ENCODE measurements at places on chromosomes 3 and 15. TPM values are rescaled to one million over a fixed set of nuclear protein-coding genes. Genes with fewer than 3 reads are reported as not detected.

ALPK3 gene
- total RNA-seq = 0.27 TPM

SGO1 gene
- total RNA-seq = 35.6 TPM

UBP1 gene
- 76.3 TPM for total RNA-seq

FOXB1 gene
- 0.54 TPM for total RNA-seq

HGD gene
- total RNA-seq = 0.55 TPM

CHRNA5 gene
- total RNA-seq = 2.4 TPM

ARGFX gene
- not detected for total RNA-seq

SLC25A36 gene
- 35.6 TPM for total RNA-seq

GCSAM gene
- total RNA-seq = 9.9 TPM

GRCh38 chr3:37730825-37731224 is 130.9 kb upstream of the CTDSPL start:
- H3K4me1 ChIP-seq = no peaks in the 10 kb centered on the region
- H3K36me3 ChIP-seq = no peaks in the 10 kb centered on the region
- H3K27me3 ChIP-seq = peaks cover 20% of the 10 kb centered on the region

DNA sequence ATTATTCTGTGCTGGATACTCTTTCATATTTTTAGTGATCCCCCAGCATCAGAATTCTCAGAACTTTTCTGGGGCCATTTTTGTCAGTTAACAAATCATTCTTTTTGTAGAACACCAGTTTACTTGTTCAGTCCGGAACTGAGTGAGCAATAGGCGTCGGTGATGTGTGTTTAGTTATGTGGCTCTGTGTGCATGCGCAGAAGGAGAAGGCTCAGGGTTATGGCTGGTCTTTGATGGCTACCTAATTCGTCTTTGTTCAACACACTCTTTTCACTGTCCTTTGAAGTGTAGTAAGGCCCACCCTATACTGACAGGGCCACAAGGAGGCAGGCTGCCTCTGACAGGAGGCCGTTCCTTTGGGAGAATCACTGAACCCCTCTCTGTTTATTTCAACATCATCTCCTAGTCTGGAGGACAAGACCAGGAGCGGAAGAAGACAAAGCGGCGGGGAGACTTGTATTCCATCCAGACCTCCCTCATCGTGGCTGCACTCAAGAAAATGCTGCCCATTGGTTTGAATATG is 158.2 kb upstream of the CHRM5 start:
- peaks cover 6% of the 10 kb centered on the region for H3K27me3 ChIP-seq
- no peak overlapping the region for H3K27ac ChIP-seq
- no peak for DNase-seq
- H3K4me3 ChIP-seq = no peak overlapping the region
- H3K4me1 ChIP-seq = no peaks in the 10 kb centered on the region

- peaks cover 3% of the 10 kb centered on the region for H3K36me3 ChIP-seq
- no peak for DNase-seq
- no peaks in the 10 kb centered on the region for H3K27me3 ChIP-seq
- H3K4me1 ChIP-seq = peaks cover 12% of the 10 kb centered on the region
These were observed 62.3 kb downstream of the XXYLT1 start for GRCh38 chr3:195208631-195209030.

DNA sequence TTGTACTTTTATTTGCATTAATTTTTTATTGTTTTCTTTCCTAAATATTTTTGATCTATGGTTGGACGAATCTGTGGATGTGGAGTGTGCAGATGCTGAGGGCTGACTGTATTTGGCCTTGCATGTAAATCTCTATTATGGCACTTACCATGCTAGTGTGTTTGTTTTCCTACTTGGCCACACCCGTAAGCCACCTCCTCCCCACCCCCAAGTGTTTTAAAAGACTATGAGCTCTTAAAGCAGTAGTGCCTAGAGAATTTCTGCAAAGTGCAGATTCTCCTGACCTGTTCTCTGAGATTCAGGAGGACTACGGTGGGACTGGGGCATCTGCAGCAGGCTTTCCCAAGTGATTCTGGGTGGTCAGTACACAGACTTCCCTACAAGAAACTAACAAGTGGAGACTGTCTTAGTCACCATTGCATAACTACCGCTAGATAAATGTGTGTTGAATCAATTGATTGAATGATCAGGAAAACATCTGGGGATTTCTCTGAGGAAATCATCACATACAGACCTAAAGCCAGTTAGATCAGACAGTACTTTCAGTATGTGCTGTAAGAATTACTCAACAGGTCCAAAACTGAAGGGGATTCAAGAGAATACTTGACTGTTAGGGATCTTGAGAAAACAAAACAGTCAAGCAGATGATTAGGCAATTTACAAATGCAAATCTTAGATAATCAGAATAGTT is 6.2 kb upstream of the TIPARP start:
- peak; percentile 63 for DNase-seq
- peak overlapping the region; percentile 37 for H3K4me3 ChIP-seq
- H3K27me3 ChIP-seq = no peaks in the 10 kb centered on the region
- peaks cover 70% of the 10 kb centered on the region for H3K4me1 ChIP-seq
- peaks cover 17% of the 10 kb centered on the region for H3K36me3 ChIP-seq

GRCh38 chr15:91863621-91864255 is 10.2 kb downstream of the SLCO3A1 start:
- H3K4me3 ChIP-seq = no peak overlapping the region
- no peak for DNase-seq
- H3K36me3 ChIP-seq = peaks cover 28% of the 10 kb centered on the region
- peaks cover 94% of the 10 kb centered on the region for H3K4me1 ChIP-seq

- no peak overlapping the region for H3K4me3 ChIP-seq
- DNase-seq = no peak
- H3K27me3 ChIP-seq = no peaks in the 10 kb centered on the region
- H3K27ac ChIP-seq = no peak overlapping the region
- H3K4me1 ChIP-seq = no peaks in the 10 kb centered on the region
- H3K36me3 ChIP-seq = peaks cover 48% of the 10 kb centered on the region
These were observed 52.0 kb downstream of the VPS8 start for GRCh38 chr3:184864000-184864399.

DNA sequence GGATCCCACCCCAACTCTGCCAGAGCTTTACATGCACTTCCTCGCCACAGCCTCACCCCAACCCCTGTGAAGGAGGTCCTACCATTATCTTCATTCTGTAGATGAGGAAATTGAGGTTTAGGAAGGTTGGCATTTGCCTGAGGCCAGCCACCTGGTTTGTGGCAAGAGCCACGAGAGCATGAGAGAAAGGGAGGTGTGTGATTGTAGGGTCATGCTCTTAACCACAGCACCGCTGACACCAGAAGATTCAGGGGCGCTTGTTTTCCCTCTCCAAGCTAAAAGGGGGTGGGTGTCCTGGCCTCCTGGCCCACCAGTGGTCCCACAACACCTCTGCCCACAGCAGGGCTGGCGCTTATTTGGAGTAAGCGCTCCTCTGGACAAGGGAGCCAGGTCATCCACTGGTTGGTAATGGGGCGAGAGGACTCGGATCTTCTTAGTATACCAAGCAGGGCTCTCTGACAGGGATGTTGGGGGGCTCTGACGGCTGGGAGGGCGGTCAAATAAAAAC is 691 bp downstream of the RHCG start:
- no peak overlapping the region for H3K4me3 ChIP-seq
- H3K4me1 ChIP-seq = peaks cover 2% of the 10 kb centered on the region
- no peak overlapping the region for H3K27ac ChIP-seq
- no peaks in the 10 kb centered on the region for H3K36me3 ChIP-seq
- peaks cover 36% of the 10 kb centered on the region for H3K27me3 ChIP-seq

GRCh38 chr15:23854912-23855659 is 168.0 kb upstream of the NDN start:
- H3K27me3 ChIP-seq = no peaks in the 10 kb centered on the region
- H3K4me1 ChIP-seq = no peaks in the 10 kb centered on the region
- no peak for DNase-seq
- no peak overlapping the region for H3K4me3 ChIP-seq

DNA sequence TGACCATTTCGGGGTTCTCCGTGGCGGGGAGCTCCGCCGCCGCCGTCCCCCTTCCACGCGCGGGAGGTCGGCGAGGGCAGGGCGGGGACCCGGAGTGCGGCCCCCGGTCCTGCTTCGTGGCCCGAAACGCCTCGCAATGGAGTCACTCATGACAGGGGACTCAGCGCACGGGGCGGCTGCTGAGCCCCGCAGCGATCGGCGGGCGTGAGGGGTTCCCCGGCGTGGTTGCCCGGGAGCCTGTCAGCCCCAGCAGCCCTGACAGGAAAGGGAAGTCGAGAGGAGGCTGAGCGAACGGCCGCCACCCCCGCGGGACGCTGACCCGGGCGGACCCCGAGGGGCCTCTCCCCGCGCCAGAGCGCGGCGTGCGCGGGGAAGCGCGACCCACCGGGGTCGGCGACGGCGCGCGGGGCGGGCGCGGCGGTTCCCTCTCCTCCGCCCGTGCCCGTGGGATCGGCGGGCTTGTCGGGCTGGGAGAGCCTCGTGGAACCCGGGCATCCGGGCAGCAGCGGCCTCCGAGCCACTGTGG is 564 bp upstream of the PIGZ start:
- peaks cover 19% of the 10 kb centered on the region for H3K27me3 ChIP-seq
- H3K27ac ChIP-seq = peak overlapping the region; percentile 46

- no peak overlapping the region for H3K4me3 ChIP-seq
- H3K4me1 ChIP-seq = no peaks in the 10 kb centered on the region
- H3K27me3 ChIP-seq = no peaks in the 10 kb centered on the region
- DNase-seq = no peak
- H3K36me3 ChIP-seq = no peaks in the 10 kb centered on the region
These were observed 283.9 kb downstream of the GRM7 start for GRCh38 chr3:7144697-7145308.

DNA sequence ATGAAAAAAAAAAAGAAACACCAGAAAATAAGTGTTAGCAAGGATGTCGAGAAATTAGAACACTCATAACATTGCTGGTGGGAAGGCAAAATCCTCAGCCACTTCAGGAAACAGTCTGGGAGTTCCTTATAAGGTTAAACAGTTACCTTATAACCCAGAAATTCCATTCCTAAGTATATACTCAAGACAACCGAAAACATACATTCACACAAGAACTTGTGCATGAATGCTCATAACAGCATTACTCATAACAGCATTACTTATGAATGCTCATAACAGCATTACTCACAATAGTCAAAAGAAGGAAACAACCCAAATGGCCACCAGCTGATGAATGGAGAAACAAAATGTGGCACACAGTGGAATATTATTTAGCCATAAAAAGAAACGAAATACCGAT is 34.8 kb upstream of the DCP1A start:
- no peaks in the 10 kb centered on the region for H3K36me3 ChIP-seq
- no peaks in the 10 kb centered on the region for H3K4me1 ChIP-seq
- DNase-seq = no peak
- H3K4me3 ChIP-seq = no peak overlapping the region
- no peak overlapping the region for H3K27ac ChIP-seq

- peaks cover 81% of the 10 kb centered on the region for H3K36me3 ChIP-seq
- no peak overlapping the region for H3K4me3 ChIP-seq
- H3K27me3 ChIP-seq = no peaks in the 10 kb centered on the region
- H3K27ac ChIP-seq = peak overlapping the region; percentile 54
- no peak for DNase-seq
- H3K4me1 ChIP-seq = peaks cover 42% of the 10 kb centered on the region
These were observed 14.0 kb downstream of the EDEM1 start for GRCh38 chr3:5201536-5201935.

GRCh38 chr15:63473999-63474809 is 30.2 kb upstream of the USP3 start:
- peaks cover 44% of the 10 kb centered on the region for H3K4me1 ChIP-seq
- peak; percentile 41 for DNase-seq
- H3K4me3 ChIP-seq = no peak overlapping the region
- H3K36me3 ChIP-seq = no peaks in the 10 kb centered on the region
- peak overlapping the region; percentile 10 for H3K27ac ChIP-seq

DNA sequence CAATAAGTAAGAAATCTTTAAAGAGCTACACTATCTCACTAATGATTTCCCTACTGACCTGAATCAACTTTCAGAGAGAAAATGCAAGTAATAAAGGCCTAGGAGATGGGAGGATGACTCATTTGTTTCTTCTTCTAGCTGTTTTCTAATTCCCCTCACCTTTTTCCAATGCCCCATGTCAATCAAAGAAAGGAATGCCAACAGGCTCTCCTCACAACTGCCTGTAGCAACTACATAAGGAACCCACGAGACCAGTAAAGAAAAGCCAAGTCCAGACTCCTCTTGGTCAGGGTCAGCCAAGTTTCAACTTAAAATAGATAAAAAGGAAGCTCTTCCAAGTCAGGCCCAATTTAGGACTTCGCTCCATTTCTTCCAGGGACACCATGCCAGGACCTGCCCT is 201.9 kb downstream of the TNIK start:
- H3K27ac ChIP-seq = peak overlapping the region; percentile 16
- no peak overlapping the region for H3K4me3 ChIP-seq
- H3K27me3 ChIP-seq = no peaks in the 10 kb centered on the region
- peaks cover 86% of the 10 kb centered on the region for H3K4me1 ChIP-seq
- DNase-seq = no peak

DNA sequence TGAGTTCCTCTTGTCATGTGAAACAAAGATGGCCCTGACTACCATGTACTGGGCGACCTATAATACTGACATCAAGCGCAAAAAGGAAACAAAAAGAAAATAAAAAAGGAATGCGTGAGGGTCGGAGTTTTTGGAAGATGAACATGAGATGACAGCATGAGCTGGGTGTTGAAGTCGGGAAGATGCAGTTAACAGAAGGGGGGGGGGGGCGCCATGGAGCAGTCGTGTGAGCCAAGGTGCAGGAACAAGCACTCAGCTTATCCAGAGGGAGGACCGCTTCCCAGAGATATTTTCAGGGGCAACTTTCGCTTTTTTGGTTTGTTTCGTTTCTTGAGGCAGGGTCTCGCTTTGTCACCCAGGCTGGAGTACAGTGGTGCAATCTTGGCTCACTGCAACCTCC is 110.2 kb downstream of the RORA start:
- peaks cover 8% of the 10 kb centered on the region for H3K27me3 ChIP-seq
- no peak overlapping the region for H3K4me3 ChIP-seq
- no peak overlapping the region for H3K27ac ChIP-seq
- H3K4me1 ChIP-seq = no peaks in the 10 kb centered on the region
- no peak for DNase-seq

DNA sequence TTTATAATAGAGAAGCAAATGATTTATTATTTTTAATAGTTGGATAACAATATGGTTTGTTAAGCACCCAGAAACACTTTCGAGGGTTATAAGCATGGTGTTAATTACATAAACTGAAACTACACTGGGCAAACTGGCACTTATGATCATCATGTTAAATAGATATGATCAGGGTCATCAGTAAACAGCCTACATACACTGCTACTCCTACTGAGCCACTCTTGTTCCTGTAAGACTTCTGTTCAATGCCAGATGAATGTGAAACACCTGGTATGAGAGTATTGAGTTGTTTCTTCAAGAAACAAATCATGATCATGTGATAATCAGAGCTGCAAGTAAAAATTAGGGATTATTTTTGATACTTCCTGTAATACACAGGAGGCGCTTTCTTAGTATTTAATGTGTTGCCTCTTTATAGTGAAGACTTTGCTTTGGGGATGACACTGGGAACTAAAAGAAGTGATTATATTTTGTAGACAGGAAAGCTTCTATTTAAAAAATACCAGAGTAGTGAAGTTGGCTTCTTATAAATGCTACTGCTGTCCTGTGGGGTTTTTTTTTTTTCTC is 32.3 kb upstream of the UTS2B start:
- H3K4me3 ChIP-seq = no peak overlapping the region
- no peaks in the 10 kb centered on the region for H3K27me3 ChIP-seq
- peaks cover 16% of the 10 kb centered on the region for H3K36me3 ChIP-seq
- H3K4me1 ChIP-seq = peaks cover 22% of the 10 kb centered on the region
- no peak for DNase-seq
- H3K27ac ChIP-seq = no peak overlapping the region

- no peak overlapping the region for H3K27ac ChIP-seq
- no peak overlapping the region for H3K4me3 ChIP-seq
- no peak for DNase-seq
- H3K36me3 ChIP-seq = no peaks in the 10 kb centered on the region
- H3K27me3 ChIP-seq = no peaks in the 10 kb centered on the region
These were observed 324.6 kb upstream of the PLSCR5 start for GRCh38 chr3:146929696-146930095.
